ENCODE measurements at places on chromosomes 4 and X.

GRCh38 chr4:174198828-174199227 is 84.6 kb downstream of the FBXO8 start:
- no peaks in the 10 kb centered on the region for H3K36me3 ChIP-seq
- DNase-seq: no peak
- H3K27me3 ChIP-seq: peaks cover 16% of the 10 kb centered on the region
- no peaks in the 10 kb centered on the region for H3K4me1 ChIP-seq
- H3K4me3 ChIP-seq: no peak overlapping the region

GRCh38 chr4:158966091-158966490 is 136.8 kb upstream of the RAPGEF2 start:
- H3K27me3 ChIP-seq: peaks cover 6% of the 10 kb centered on the region
- H3K4me3 ChIP-seq: no peak overlapping the region
- H3K27ac ChIP-seq: no peak overlapping the region

DNA sequence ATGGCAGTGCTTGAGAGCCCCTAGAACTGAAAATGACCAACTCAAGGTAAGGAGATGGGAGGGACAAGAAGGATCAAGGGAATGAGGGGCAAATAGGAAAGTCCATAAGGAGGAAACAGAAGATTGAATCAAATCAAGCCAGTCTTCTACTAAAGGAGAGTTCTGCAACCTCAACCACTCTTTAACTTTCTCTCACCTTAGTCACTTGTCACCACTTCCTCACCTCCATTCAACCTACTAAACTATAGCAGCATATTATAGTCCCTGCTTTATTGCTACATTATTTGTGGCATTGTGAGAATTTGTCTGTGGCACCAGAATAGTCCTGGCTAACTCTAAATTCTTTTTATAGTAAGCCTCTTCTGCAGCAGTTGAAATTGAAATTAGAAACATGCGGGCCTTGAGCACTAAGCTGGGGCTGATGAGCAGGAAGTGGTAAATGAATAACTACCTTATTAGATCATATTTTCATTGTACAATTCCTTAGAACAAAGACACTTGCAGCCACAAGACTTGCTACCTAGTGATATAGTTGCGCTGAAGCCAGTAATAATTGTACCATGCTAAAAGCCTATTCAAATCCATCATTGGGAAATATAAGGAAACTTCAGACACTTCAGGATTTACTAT is 336.9 kb downstream of the ZNF674 start:
- H3K4me3 ChIP-seq: no peak overlapping the region
- H3K27me3 ChIP-seq: peaks cover 2% of the 10 kb centered on the region
- H3K27ac ChIP-seq: no peak overlapping the region
- no peaks in the 10 kb centered on the region for H3K36me3 ChIP-seq
- DNase-seq: no peak

GRCh38 chr4:146054676-146055075 is 116.1 kb upstream of the ZNF827 start:
- no peaks in the 10 kb centered on the region for H3K36me3 ChIP-seq
- H3K4me1 ChIP-seq: peaks cover 8% of the 10 kb centered on the region
- DNase-seq: no peak
- no peak overlapping the region for H3K4me3 ChIP-seq
- no peaks in the 10 kb centered on the region for H3K27me3 ChIP-seq

GRCh38 chrX:78650906-78651437 is 8.2 kb downstream of the RTL3 start:
- DNase-seq: peak; percentile 21
- H3K27me3 ChIP-seq: no peaks in the 10 kb centered on the region
- H3K27ac ChIP-seq: peak overlapping the region; percentile 81
- peaks cover 29% of the 10 kb centered on the region for H3K36me3 ChIP-seq
- peaks cover 54% of the 10 kb centered on the region for H3K4me1 ChIP-seq
- peak overlapping the region; percentile 35 for H3K4me3 ChIP-seq
